Midbrain (tissue), 1 donor: ENCODE measurements at places on chromosomes 2 and 18.
A peak's percentile ranks its signal among the peaks of the same experiment; 100 is the strongest.

GRCh38 chr2:197838036-197838435 is 33.6 kb downstream of the PLCL1 start:
- no peak for DNase-seq

DNA sequence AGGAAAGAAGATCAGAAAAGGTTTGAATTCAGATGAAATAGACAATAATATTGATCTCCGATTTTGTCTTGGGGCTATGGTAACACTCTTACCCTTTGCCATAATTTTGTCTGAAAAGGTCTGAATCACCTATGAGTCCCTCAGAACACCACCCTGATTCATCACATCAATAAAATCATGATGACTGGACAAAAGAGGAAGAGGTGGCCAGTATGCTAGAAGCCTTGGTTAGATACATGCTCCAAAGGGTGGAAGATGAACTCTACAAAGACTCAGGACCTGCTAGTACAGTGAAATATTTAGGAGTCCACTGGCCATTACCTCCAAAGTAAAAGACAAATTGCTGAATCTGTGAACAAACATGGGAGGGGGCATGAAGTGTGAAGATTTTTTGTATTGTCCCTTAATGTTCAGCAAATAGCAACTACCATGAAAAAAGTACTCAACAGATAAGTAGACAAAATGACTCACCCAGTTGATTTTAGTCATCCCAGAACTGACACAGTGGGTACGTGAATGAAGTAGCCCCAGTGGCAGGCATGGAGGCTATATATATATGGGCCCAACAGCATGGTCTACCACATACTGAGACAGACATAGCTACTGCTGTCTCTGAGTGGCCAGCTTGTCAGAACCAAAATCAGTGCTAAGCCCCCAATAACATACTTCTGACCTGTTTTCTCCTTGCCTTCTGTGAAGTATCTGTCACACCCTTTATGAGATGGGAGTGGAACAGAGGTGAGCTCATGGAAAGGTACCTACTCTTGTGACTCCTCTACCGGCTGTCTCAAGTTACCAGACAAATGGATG is 36.5 kb upstream of the GLS start:
- no peak for DNase-seq

- no peak for DNase-seq
Observed at GRCh38 chr2:55144922-55145820, 86.9 kb downstream of the CLHC1 start.

DNA sequence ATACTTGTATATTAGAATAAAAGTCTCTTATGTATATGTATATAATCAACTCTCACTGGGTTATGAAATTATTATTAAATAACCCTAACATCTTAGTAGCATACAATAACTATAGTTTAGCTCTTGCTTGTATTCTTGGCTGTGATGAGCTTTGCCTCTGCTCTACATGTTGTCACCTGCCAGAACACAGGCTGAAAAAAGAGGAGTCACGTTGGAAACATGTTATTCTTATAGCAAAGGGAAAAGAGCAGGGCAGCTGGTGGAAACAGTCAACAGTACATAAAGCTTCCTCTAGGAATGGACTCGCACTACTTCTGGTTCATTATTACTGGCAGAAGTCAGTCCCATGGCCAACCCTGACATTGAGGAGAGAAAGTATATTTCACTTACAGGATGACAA is 362.0 kb upstream of the KYNU start:
- no peak for DNase-seq

GRCh38 chr2:112273349-112273748 is 2.0 kb upstream of the ZC3H6 start:
- no peak for DNase-seq

- DNase-seq = no peak
Observed at GRCh38 chr18:75926811-75927210, 499.3 kb upstream of the SMIM21 start.

GRCh38 chr2:53177327-53177726 is 590.3 kb upstream of the CHAC2 start:
- DNase-seq = no peak

GRCh38 chr18:76494231-76495005 is 624 bp downstream of the ZNF516 start:
- no peak for DNase-seq

DNA sequence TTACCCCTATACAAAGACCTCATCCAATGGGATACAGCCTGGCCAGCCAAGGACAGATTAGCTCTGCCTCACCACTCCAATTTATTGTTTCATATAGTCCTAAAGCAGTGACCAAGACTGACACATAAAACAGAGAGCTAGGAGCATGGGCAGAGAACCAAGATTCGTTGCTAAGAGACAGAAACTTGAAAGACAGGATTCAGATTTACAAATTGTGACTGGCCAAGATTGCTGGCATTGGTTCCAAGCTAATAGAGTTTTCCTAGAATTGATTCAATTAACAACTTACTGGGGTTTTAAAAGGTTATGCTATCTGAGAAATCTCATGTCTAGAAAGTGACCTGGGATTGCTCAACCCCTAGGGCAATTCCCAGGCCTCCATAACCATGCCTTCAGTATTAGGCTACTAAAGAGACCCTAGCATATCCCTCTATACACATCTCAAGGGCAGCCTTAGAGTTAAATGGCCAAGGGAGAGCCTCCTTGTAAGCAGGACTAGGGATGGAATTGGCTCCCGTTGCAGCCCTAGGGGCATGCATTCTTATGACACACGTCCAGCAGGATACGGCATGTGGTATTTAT is 75.6 kb downstream of the ICOS start:
- peak; percentile 8 for DNase-seq

DNA sequence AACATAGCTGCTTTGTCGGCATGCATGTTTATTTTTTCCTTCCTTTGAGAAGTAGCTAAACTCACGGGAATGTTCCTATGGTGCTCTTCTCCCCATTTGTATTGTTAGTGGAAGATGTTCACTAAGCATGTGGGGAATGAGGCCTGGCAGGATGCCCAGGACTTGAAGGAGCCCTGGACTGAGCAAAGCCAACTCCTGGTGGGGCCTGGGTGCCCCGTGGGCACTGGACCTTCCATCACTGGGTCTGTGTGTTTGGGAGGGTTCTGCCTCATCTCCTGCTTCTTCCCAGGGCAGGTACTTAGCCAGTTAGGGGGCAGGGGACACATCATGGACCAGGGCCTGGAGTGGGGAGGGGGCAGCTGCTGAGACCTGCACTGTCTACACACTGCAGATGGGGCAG is 49.3 kb downstream of the ACAA2 start:
- no peak for DNase-seq

GRCh38 chr18:55415258-55415871 is 172.6 kb downstream of the TCF4 start:
- DNase-seq = peak; percentile 84

- DNase-seq = no peak
Observed at GRCh38 chr2:221571551-221572218, 419 bp downstream of the EPHA4 start.

DNA sequence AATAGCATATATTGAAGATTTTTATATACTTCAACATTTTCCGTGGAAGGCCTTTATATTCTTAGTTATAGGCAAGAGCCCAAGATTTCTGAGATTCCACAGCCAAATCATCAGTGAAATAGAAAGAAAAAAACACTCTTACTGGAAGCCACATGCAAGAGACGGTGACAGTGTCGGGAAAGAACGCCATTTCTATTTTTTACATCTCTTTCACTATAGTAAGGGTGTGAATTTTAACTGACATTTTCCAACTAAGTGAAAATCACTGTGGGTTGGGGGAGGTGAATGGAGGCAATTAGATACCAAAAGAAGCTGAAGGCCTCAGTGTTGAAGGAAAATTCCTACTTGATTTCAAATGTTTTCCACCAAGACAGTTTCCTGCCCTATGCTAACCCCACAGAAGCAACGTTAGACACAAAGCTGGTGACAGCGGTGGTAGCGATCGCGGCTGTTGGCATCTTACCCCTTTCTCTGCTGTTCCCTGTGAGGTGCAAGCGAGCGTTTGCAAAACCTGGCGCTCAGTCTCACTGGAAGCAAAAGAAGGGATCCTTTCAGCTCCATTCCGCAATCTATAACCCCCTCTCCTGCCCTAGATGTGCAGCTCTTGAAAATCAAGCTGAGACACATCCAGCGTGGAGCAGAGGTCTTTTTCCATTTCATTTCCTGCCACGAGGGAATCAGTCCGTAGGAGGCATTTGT is 20.0 kb downstream of the ID2 start:
- no peak for DNase-seq

DNA sequence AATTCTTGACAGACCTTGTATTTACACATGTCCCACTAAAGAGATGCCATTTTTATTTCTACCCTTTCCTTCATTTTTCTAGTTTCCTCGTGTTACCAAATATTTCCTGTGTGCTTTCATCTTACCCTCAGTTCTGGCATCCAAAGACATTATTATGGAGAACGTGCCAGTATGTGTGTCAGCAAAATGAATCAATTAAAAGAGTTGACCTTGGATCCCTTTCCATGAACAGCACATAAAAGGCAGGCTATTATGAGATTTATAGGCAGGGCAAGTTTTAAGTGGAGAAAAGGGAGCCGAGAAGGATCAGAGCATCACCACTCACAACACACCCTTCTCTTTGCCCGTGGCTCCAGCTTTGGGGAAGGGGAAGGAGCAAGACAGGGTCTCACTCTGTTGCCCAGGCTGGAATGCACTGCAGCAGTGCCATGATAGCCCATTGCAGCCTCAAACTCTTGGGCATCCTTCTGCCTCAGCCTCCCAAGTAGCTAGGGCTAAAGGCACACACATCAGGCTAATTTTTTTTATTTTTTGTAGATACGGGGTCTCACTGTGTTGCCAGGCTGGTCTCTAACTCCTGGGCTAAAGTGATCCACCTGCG is 149.9 kb downstream of the GFPT1 start:
- no peak for DNase-seq

DNA sequence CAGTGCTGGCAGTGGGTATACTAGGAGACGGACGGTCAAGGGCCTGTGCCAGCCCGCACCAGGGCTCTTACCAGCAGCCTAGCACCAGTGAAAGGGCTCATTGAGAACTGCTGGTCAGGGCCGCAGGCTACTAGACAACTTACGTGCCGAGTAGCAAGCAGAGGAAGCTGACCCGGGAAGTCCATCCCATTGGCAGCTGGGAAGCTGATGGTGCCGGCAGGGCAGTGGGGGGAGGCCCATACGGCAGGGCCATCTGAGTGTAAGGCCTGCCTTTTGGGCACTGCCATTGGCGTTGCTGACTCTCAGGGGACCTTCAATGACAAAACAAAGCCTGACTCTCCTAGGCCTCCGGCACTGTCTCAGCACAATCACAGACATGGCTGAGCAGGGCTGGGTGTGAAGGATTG is 20.6 kb downstream of the EFR3B start:
- DNase-seq = peak; percentile 94
